ENCODE measurements at places on chromosomes 5 and 9.
A peak's percentile ranks its signal among the peaks of the same experiment; 100 is the strongest.

GRCh38 chr5:1119312-1119831 is 7.5 kb upstream of the SLC12A7 start:
- no peak for DNase-seq

DNA sequence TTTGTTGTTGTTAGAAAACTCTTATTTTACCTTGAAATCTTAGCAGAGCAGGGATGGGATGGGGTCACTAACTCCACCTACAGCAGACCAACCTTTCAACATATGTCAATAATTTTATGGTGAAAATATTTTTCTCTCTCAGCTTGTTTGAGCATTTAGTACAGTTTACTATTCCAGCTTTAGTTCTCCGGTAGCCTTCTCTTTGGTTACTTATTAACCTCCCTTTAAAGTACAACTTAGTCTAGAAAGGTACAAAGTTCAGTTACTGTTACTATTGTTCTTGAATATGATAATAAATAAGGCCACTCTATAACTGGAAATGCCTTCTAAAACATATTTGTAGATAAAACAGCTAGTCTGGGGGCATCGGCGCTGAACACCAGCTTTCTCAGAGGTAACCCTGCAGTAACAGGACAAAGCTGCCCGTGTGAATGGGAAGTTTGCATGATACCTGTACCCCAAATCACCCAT is 233.3 kb downstream of the PCSK1 start:
- no peak for DNase-seq

- DNase-seq: no peak
Observed at GRCh38 chr5:133063965-133064364, 12.2 kb downstream of the HSPA4 start.

GRCh38 chr9:133683586-133684120 is 47.5 kb downstream of the DBH start:
- DNase-seq: peak; percentile 56

- DNase-seq: no peak
Observed at GRCh38 chr9:7935681-7936080, 136.1 kb upstream of the DMAC1 start.

GRCh38 chr5:112878101-112878500 is 17.0 kb downstream of the SRP19 start:
- DNase-seq: no peak

GRCh38 chr9:74609671-74610405 is 112.7 kb downstream of the RORB start:
- DNase-seq: no peak

DNA sequence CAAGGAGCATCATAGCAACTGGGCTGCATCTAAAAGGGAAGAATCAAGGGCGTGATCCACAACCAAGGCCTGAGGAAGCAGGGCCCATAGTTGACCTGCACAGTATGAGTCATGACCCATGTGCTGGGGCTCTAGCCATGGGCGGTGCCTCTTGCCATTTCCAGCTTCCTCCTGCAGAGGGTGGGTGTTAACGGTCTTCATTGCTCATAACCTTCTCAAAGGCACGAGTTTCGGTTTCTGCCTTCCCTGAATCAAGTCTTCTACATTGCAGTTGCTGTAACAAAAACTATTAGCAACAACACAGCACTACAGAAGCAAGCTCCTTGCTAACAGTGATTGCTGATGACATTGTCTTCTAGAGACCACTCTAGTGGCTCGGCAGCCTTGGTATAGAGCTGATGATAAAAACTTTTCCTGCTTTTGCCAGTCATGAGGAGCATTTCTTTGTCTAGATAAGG is 66.9 kb downstream of the CTSL start:
- DNase-seq: peak; percentile 63

- no peak for DNase-seq
Observed at GRCh38 chr5:6315580-6315979, 62.8 kb downstream of the MED10 start.

DNA sequence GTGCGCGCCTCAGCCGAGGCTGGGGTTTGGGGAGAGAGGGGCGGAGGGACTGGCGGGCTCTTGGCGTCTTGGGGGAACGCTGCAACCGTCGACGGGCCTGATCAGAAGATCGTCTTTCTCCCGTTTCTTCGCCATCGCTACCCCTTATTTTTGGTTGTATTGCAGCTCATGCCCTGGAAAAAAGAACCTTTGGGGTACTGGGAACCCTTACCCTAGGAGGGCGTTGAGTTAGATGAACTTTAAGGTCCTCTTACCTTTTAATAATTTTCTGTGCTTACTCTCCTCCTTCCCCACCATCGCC is 719 bp downstream of the PAIP2 start:
- no peak for DNase-seq

- no peak for DNase-seq
Observed at GRCh38 chr9:134922932-134923240, 5.2 kb upstream of the FCN1 start.

DNA sequence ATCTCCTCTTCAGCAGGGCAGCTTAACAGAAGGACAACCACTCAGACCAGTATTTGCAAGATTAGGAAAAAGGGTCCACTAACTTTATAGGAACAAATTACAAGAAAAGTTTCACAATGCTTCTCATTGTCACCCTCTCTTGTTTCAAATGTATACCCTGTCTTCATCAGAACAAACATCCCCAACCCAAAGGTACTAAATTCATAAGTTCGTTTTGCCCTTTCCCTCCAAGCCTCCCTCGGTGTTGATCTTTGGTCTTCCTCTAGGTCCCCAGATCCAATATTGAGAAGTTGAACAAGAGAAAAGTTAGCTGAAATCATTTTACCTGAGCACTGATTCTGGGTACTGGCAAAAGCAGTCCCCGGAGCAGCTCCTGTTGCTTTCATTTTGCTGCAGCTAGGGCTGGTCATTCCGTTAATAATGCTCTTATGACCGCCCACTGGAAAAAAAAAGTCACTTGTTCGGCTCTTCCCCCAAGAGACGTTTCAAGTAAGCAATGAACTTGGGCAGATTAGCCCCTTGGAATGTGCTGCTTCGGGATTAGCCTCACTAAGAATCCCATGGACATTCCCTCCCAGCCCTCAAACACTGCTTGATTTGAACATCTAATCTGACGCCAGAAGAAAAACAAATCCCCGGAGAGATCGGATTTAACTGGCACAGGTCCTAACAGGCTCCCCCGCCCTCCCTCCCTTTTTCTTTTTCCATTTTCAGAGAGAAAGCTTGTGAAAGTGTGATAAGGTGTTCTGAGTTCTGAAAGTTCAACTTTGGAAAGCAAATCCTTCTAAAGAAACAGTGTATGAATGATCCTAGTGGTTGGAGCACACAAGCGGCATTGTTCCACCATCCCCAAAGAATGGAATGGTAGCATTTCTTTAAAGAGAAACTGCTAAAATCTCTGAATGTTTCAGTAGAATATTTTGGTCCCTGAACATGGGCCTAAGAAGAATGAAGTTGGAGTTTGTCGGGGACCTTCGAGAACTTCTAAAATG is 252.5 kb downstream of the TRPM3 start:
- no peak for DNase-seq

- DNase-seq: no peak
Observed at GRCh38 chr5:125088522-125089105, 342.2 kb upstream of the ZNF608 start.

DNA sequence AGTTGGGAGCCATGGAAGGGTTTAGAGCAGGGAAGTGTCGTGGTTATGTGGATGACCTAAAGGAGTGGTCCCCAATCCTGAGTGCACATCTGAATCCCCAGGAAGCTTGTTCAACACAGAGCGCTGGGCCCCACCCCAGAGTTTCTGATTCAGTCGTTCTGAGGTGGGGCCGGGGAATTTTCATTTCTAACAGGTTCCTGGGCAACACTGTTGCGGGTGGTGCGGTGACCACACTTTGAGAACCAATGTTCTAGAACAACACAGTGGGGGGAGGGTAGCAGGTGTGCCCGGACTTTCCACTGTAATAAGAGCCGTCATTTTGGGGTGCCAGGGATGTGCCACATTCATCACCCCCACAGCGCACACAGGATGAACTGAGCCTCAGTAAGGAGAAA is 39.3 kb downstream of the DUSP1 start:
- no peak for DNase-seq

DNA sequence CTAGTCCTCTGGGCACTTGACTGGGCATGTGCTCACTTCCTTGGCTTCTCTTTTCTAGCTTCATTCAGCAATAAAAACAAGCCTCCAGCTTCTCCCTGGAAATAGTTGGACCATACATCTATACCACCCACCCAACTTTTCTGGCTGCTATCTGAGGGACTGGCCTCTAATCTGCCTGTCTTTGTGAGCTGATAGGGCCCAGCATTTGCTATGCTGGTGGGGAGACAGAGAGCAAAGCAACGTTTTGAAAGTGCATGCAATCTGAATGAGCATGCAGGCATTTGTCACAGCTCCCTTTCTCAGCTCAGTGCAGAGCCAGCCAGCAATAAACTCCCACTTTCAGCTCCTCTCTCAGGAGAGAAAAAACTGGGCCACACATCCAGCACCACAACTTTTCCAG is 50.7 kb upstream of the ISOC1 start:
- no peak for DNase-seq

GRCh38 chr9:118457171-118458000 is 753.2 kb downstream of the TLR4 start:
- DNase-seq: no peak

GRCh38 chr9:89405826-89406225 is 87.5 kb downstream of the SECISBP2 start:
- no peak for DNase-seq

DNA sequence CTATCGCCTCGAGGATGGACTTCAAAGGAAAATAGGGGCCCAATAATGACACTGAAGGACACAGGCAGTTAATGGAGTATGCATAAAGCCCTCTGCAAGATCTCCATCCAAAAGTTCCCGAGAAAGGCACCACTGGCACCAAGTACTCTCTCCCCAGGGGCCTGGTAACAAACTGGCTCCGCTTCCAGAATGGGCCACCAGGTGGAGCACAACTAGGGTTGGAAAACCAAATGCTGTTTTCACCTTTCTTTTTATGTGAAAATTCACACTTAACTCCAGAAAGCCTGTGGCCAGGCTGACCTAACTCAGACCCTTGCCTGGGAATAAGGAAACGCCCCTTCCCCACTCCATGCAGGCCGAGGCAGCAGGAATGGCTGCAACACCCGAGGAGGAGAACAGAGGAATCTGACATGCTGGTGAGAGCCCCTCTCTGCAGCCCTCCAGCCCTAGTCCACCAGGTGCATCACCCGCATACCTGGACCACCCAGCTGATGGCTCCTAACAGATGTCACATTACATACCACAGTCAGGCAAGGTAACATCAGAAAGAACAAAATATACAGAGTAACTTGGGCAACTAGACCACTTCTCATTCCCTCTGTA is 42.8 kb downstream of the CAMSAP1 start:
- DNase-seq: peak; percentile 80

- peak; percentile 74 for DNase-seq
Observed at GRCh38 chr9:35820076-35820475, 5.2 kb upstream of the HINT2 start.

- DNase-seq: peak; percentile 44
Observed at GRCh38 chr9:69945671-69946141, 97.9 kb upstream of the MAMDC2 start.

DNA sequence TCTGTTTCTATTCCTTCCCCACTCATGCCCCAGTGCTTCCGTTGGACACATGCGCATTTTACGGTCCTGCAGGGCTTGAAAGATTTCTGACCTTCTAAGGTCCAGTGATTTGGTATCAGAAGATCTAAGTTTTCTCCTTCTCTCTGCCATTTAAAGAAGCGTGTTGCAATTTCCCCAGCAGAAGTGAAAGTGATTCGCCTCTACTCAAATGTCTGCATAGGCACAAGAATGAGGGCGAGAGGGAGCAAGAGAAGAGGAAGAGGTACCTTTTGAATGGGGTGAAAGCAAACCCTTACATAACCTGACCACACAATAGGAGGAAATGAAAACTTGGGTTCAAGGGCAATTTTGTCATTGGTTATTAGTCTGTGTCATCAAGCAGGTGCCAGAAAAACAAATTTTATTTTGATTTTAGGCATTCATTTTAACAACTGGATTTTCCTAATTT is 31.7 kb upstream of the NR3C1 start:
- DNase-seq: no peak

- no peak for DNase-seq
Observed at GRCh38 chr9:109442716-109443115, 55.4 kb downstream of the PTPN3 start.

DNA sequence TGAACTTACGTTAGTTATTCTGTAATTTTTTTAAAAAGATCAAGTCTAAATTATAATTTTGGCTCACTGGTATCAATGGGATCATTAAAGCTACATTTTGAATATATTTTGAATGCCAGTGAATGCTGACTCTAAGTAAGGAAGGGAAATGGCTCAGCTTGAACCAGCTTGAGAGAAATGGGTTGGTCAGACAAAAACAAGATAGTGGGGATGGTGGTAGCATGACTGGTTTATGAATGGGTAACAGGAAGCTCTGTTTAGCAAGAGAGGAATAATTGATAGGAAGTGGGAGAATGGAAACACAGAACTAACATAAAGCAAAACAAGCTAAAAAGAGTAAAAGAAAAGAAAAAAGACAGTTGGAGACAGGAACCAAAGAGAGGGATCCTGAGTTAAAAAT is 220.2 kb downstream of the ADAMTS6 start:
- no peak for DNase-seq

DNA sequence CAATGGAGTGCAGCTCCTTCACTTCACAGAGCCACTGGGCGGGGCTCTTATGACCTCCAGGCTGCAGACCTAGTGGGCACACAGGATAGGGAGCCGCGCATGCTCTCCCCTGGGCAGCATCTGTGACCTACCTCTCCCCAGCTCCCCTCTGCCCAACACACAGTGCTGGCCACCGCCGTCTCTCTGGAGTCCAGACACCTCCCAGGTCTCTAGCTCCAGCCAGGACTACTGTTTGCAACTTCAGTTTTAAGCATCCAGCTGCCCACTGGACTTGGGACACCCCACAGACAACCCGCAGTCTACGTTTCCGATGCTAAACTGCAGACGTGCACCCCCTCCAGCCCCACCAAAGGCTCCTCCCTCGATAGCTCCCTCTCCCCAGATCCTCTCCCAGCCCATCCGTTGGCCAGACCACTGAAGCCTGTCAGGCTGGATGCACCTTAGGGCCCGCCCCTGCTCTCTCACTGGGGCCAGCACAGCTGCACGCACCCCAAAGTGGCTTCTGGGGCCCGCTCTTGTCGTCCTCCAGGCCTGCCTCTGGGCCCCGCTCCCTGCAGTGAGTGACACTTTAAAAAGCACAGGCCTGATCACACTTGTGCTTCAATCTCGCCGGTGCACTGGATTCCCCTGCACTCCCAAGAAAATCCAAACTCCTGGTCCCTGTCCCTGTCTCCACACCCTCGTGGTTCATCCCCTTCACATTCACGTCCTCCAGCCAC is 11.3 kb downstream of the FLT4 start:
- no peak for DNase-seq

- no peak for DNase-seq
Observed at GRCh38 chr9:113477058-113477457, 13.5 kb downstream of the RGS3 start.

GRCh38 chr9:1938675-1939170 is 76.4 kb upstream of the SMARCA2 start:
- no peak for DNase-seq

DNA sequence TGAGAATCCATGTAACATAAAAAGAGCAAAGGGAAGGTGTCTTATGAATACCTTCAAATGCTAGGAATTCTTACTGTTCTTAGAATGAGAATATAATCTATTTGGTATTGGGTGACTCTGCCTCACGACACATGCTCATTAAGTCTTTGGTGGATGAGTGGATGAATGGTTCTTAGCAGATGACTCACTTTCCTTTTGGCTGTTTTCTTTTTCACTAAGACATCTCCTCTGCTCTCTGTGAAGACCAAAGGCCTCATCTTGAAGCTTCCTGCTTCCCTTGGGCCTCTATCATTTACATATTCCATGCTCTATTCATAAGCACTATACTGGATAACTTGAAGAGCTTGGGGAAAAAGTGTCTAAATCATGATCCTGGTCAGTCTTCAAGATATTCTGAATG is 468.1 kb downstream of the SPATA31D1 start:
- DNase-seq: peak; percentile 40
